ENCODE measurements at places on chromosomes 4 and X.

- DNase-seq: no peak
Observed at GRCh38 chr4:104693601-104694201, 199.0 kb upstream of the CXXC4 start.

- DNase-seq: no peak
Observed at GRCh38 chr4:187364401-187364800, 631.2 kb upstream of the ZFP42 start.

DNA sequence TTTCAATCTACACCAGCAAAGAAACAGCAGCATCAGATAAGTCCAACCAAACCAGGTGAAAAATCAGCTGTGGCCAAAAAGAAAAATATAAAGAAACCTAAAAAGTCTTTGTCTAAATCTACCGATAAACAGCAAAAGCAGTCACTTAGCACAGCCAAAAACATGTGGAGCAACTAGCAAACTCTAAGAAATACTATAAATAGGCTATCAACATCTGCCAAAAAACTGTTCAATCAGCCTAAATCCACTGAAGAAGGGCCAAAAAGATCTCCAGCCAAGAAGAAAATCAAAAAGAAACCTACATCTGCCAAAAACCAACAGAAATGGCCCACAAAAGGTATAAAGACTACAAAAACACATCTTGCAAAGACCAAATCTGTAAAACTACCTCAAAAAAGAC lies 36.7 kb upstream of the CABS1 start:
- no peak for DNase-seq

GRCh38 chr4:85776096-85776495 lies 301.1 kb downstream of the ARHGAP24 start:
- DNase-seq: no peak

DNA sequence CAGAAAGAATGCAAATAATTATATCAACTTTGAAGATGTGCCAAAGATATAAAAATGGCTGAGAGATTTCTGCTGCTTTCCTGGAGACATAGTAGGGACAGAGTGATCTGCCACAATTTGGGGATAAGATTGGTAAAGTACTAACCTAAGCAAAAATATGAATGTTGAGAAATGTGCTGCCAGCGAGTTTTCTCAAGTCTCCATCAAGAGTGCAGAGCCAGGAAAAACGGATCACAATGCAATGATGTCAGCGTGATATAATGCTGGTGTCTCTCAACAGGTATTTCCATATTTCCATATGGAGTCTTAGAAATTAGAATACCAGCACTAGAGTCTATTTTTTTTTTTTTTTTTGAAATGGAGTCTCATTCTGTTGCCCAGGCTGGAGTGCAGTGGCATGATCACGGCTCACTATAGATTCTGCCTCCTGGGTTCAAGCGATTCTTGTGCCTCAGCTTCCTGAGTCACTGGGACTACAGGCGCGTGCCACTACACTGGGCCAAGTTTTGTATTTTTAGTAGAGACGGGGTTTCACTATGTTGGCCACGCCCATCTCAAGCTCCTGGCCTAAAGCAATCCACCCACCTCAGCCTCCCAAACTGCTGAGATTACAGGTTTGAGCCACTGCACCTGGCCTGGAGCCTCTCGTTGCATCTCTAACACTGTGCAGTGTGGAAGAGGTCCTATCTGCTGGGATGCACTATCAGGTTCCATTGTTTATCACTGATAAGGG lies 893.5 kb downstream of the TRIML1 start:
- DNase-seq: no peak

DNA sequence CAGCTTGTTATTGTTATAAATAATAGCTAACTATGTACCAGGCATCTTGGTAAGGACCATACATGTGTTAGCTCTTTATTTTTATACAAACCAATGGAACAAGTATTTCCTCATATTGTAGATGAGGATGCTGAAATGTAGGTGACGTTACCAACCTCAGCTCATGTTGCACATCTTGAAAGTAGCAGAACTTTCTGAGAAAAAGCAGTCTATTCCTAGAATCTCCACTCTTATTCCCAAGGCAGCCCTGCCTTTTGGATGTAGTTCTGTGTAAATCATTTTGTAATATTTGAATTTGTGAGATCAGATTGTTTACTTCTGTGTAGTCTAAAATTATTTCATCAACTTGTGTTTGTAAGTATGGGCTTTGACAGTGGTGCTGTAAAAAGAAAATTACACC lies 5.3 kb downstream of the FHDC1 start:
- DNase-seq: no peak

DNA sequence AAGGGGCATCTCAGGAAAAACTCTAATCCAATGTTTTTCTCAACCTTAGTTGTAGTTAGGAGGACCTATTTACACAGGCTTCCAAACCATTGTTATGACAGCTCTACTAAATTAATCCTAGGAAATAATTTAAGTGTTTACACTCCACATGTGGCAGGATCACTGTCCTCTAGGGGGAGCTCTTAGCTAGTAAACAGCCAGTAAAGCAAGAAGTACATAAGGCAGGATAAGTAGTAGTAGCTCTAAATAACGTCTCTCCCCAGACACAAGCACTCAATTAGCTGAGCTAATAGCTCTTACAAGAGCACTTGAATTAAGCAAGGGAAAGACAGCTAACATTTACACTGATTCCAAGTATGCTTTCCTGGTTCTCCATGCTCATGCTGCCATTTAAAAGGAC lies 37.3 kb downstream of the NUDT11 start:
- no peak for DNase-seq

DNA sequence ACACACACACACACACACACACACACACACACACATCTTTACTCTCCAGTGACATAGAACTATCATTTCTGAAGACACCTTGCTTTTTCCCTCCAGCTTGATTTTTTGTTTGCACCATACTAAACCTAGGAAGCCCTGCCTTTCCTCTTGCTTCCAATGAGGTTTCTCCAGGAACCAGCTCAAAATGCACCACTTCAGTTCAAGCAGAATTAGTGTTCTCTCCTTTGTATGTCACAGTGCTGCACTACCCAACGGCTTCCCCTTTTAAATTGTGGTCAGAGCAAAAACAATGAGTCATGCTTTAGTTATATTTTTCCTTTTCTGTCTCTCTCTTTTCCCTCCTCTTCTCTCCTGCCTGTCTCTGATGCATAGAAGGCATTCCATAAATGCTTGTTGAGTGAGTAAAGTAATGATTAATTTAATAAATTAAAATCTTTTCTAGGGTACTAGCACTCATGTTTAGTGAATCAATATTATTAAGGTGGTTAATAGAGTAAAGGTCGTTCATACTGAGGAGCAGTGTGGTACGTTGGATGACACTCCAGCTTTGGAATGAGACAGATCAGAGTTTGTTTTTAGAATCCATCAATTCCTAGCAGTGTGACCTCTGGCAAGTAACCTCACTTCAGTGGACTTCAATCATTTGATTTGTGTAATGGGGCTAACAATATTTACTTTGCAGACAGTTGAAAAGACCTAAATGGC lies 5.9 kb downstream of the RTL3 start:
- no peak for DNase-seq

DNA sequence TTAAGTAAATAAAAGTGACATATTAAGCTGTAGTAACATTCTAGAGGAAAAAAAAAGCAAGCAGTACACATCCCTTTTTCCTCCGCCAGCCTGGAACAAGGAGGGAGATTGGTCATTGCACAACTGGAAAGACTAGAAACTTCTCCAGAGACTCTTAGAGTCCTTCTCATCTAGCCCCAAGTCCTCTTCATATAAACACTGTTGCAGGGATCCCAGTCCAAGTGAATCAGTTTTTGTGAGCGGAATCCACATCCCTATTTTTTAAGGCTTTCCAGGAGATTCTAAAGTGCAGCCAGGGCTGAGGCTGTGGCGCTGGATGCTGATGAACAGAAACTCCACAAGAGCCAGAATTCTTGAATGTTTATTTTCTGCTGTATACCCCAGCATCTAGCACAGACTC lies 23.8 kb downstream of the REELD1 start:
- DNase-seq: no peak

DNA sequence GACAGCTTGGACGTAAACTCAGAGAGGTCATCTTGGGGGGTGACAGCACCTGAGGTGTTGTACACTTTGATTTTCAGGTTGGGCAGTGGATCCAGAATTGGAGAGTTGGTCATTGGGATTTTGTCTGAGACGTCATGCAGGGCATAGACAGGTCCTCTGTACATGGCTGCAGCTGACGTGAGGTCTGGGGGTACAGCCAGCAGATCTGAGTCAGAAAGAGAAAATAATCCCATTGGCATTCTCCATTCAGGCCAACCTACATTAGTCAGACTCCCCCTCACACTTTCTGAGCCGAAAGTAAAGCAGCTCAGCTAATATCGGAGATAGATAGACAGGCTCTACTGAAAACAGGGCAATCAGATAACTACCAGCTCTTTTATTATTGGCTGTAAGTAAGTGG lies 329.7 kb downstream of the UNC5C start:
- no peak for DNase-seq

GRCh38 chrX:153884590-153884989 lies 1.4 kb downstream of the L1CAM start:
- DNase-seq: no peak

DNA sequence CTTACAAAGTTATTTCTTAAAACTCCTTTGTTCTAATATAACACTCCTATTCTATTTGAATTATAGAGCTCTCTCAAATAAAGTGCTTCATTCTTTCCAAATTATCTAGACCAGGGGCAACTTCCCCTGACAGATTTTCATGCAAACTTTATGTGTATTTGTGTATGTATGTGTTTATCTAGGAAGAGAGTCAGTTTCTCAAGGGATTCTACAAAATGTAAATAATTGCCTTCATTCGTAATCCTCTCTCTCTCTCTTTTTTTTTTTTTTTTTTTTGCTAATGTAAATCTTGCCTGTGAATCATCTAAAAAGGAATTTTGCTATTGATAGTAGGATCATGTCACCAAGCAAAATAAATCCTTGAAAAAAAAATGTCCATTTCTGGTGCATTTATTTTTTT lies 38.9 kb upstream of the RBPJ start:
- DNase-seq: no peak

GRCh38 chrX:9293051-9293496 lies 171.8 kb upstream of the TBL1X start:
- DNase-seq: no peak

GRCh38 chr4:81954271-81954670 lies 419.5 kb downstream of the HNRNPD start:
- no peak for DNase-seq

DNA sequence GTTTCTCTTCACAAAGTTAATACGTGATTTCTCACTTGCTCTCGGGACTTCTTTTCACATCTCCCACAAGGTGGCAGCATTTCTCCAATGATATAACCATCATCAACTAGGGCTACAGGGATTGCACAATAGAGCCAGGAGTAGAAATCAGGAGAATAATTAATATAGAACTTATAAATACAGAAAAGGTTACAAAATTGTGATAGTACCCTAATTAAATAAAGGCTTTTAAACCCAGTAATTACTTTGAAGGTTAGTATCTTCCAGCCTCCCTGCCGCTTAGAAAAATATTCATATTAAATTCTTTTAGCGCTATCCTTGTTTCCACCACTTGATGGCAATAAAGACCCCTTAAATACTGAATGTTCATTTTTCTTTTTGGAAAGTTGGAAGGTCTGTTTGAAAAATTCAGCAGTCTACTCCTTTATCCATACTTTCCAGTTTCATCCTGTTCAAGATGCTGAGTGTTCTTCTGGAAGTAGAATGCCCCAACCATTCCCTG lies 65.8 kb downstream of the RASGEF1B start:
- no peak for DNase-seq

- DNase-seq: no peak
Observed at GRCh38 chr4:56129431-56129861, 180.7 kb downstream of the CEP135 start.

- no peak for DNase-seq
Observed at GRCh38 chrX:56798339-56798711, 69.3 kb downstream of the NBDY start.

DNA sequence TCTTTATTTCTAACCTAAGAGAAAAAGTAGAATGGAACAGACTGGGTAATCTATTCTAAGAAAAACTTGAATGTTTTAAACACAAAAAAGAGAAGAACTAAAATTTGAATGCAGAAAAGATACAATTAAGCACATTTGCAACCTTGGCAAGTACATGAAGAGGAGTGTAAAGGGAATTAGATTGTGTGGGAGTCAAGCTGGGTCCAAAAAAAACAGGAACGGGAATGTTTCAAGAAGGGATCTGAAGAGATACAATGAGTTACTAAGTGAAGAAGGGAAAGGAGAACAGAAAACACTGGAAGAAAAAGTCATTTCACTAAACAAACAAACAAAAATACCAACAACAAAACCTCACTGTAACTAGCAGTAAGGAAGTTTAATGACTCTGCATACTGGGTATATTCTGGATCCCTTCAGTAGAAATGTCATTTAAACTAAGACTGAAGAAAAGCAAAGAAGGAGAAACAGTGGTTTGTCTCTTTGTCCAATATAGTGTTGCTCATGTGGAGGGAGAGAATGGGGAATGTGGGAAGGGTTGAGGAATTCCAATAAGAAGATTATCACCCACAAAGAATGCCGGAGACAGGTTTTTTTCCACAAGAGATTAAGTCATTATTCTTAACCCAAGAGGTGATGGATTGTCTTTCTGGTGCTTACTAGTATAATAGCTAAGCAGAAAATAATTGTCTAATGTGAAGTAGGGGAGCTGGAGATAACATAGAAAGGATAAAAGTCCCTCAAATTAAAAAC lies 50.4 kb upstream of the PTPN13 start:
- no peak for DNase-seq

DNA sequence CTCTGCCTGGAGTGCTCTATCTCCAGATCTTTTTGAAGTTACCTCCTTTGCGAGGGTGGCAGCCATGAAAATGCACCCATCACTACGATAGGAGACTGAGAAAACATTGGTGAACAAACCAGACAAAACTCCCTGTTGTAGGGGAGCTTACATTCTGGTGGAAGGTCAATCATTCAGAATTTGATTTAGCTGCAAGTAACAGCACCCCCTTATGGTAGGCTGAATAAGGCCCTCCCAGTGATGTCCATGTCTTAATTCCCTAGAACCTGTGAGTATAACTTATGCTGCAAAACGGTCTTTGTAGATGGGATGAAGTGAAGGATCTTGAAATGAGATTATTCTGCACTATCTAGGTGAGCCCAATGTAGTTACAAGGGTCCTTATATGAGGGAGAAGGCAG lies 5.6 kb upstream of the TEC start:
- DNase-seq: no peak

- no peak for DNase-seq
Observed at GRCh38 chr4:76607266-76607799, 172.3 kb downstream of the SHROOM3 start.

DNA sequence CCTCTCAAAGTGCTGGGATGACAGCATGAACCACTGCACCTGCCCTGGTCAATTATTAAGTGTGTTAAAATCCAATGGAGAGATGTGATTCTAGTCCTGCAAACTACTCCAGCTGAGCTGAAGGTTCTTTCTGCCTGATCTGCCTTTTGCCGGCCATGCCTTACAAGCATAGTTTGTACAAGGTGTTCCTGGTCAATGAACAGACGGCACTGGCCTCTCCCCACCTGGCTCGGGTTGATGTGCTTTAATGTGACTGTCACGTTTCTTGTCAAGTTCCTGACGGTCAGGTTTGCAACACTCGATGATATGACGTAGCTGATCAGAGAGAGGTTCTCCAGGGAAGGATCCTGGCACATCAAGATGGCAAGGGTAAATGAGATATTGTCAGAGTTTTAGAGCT lies 23.1 kb upstream of the PHKA2 start:
- DNase-seq: no peak
